ENCODE measurements at places on chromosomes 11 and 22. TPM values are rescaled to one million over a fixed set of nuclear protein-coding genes. Genes with fewer than 3 reads are reported as not detected.

DNA sequence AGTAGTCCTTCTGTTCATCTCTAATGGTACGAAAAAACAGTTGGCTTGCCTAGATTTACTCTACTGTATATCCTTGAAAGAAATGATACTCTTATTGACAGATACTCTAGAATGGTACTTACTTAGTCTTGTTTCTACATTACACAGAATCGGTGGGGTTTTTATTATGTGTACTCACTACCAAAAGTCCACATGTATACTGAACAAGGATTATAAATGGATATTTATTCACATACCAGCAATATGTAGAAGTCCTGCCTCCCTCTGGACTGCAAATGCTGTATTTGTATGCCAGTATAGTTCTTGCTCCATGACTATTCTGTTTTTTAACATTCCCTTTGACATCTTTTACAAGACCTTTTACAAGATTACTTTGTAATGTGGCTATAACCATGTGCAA lies 13.9 kb downstream of the PCF11 start:
- peak overlapping the region; percentile 38 for H3K4me3 ChIP-seq
- H3K27ac ChIP-seq, result no peak overlapping the region
- H3K27me3 ChIP-seq, result no peaks in the 10 kb centered on the region
- H3K36me3 ChIP-seq, result peaks cover 51% of the 10 kb centered on the region
- peaks cover 77% of the 10 kb centered on the region for H3K4me1 ChIP-seq
- no peak for DNase-seq

- peaks cover 23% of the 10 kb centered on the region for H3K4me1 ChIP-seq
- no peak overlapping the region for H3K27ac ChIP-seq
- peaks cover 3% of the 10 kb centered on the region for H3K36me3 ChIP-seq
- H3K4me3 ChIP-seq, result no peak overlapping the region
Observed at GRCh38 chr22:41478891-41479521, 10.1 kb downstream of the ACO2 start.

DNA sequence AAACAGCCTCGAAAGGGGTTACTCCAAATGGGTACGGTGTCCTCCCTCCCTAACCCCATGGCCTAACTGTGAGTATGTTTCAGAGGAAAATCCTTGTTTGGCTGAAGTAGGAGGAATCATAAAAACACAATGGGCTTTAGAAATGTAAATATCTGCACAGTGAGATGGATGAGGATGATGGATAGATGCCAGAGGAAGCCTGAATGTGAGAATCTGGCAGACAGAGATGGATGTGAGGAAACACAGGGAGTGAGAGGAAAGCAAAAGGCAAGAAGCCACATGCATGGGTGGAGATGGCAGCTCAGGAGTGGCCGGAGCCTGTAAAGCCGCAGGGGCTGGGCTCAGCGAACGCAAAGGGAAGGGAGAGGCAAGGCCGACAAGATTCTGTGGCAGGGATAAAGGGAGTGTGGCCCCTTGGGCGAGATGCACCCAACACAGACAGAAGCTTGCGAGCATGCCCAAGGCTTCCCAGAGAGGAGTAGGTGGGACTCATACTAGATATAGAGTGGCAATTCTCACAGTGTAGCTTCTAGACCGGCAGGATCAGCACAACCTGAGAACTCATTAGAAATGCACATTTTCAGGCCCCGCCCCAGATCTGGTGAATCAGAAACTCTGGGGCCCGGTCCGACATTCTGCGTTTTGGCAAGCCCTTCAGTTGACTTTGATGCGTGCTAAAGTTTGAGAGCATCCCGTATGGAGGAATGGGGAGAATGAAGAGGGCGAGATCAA lies 237.3 kb upstream of the CADM1 start:
- H3K36me3 ChIP-seq, result no peaks in the 10 kb centered on the region
- H3K4me3 ChIP-seq, result no peak overlapping the region
- no peak overlapping the region for H3K27ac ChIP-seq
- no peaks in the 10 kb centered on the region for H3K4me1 ChIP-seq
- no peak for DNase-seq

DNA sequence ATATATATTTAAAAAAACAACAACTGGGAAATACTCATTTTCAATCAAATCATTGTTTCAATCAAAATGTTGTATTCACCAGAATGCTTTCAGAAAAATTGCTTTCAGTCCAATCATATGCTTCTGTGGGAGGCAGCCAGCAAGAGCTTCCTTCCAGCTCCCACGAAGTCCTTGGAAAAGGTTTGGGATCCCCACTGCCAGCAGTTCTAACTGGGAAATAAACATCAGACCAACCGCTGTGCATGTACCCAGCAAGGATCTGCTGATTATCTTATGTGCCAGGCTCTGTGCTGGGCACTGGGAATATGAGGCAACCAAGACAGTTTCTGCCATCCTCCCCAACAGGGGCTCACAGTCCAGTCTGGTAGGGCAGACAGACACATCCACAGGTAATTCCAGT lies 10.8 kb downstream of the RPS13 start:
- H3K27ac ChIP-seq, result no peak overlapping the region
- H3K4me3 ChIP-seq, result no peak overlapping the region
- peaks cover 4% of the 10 kb centered on the region for H3K36me3 ChIP-seq
- no peaks in the 10 kb centered on the region for H3K4me1 ChIP-seq

DNA sequence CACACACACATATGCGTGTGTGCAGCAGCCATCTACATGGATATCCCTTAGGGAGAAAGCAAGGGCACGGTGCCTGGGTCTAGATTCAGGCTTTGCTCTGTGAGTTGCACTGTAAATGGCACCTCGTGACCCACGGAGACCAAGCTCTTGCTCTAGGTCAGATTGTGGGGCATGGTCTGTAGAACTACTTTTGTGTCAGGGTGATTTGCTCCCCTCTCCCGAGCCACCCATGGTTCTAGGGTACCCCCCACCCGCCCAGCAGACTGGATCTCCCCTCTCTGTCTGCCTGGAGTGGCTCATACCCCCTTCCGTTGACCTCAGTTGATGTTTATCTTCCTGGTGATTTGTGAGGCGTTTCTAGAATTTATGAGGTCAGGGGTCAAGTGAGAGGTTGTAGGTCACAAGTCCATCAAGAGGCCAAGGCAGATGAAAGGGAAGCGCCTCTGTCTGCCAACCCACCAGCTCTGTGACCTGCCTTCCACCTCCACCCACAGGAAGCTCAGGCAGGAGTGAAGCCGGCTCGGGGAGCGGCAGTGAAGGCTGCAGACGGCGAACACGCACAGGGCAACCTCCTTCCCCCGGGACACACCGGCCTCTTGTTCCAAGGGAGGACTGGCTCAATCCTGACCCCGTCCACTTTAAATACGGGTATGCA lies 76.2 kb upstream of the TTLL12 start:
- DNase-seq, result peak; percentile 47
- peak overlapping the region; percentile 72 for H3K27ac ChIP-seq
- peaks cover 18% of the 10 kb centered on the region for H3K4me1 ChIP-seq
- peak overlapping the region; percentile 49 for H3K4me3 ChIP-seq
- no peaks in the 10 kb centered on the region for H3K36me3 ChIP-seq
- no peaks in the 10 kb centered on the region for H3K27me3 ChIP-seq

DNA sequence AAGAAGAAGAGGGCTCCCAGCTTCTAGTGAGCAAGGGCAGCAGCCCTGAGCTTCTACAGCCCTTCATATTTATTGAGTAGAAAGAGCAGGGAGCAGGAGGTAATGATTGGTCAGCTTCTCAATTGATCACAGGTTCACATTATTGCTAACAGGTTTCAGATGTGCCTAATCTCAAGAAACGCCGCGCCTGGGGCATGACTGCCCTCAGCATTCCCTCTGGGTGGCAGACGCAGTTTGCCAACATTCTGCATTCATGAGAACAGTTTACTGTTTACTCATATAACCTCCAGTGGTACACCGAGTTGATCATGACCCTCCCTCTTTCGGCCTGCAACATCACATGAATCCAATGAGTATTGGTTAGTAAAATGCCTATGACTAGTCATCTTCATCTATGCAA lies 4.7 kb upstream of the ZNF74 start:
- H3K27ac ChIP-seq, result no peak overlapping the region
- H3K27me3 ChIP-seq, result no peaks in the 10 kb centered on the region

- no peaks in the 10 kb centered on the region for H3K4me1 ChIP-seq
- no peak overlapping the region for H3K27ac ChIP-seq
- no peaks in the 10 kb centered on the region for H3K36me3 ChIP-seq
Observed at GRCh38 chr11:37409124-37409523, 811.1 kb upstream of the RAG2 start.

DNA sequence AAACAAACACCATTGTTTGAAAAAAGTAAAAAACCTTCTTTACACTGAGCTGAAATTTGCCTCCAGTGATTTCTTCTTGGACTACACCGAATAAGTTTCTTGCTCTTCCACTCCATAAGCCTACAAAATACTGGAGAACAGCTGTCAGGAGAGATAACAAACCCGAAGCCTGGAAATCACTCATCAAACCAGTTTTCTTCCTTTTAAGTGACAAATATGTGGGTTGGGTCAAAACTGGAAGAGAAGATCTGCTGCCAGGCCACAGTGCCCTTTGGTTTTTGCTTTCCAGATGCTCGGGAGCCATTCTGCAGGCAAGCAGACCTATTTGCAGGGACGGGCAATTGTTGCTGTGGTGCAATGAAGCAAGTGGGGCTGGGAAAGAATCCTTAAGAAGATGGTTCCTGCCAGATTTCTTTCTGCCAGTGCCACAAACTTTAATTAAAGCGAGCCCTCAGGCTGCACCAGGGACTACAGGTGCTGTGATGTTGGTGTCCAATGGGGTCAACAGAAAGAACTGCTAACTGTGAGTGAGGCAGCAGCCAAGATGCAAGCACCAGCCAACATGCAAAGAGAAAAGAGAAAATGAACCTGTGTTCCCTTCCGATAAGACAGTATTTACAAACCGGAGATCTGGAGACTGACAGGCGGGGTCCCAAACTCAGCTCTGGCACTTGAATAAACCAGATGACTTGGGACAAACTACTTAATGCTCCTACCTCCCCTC lies 44.8 kb upstream of the SMCO4 start:
- no peaks in the 10 kb centered on the region for H3K4me1 ChIP-seq
- H3K27ac ChIP-seq, result no peak overlapping the region
- H3K27me3 ChIP-seq, result peaks cover 6% of the 10 kb centered on the region

DNA sequence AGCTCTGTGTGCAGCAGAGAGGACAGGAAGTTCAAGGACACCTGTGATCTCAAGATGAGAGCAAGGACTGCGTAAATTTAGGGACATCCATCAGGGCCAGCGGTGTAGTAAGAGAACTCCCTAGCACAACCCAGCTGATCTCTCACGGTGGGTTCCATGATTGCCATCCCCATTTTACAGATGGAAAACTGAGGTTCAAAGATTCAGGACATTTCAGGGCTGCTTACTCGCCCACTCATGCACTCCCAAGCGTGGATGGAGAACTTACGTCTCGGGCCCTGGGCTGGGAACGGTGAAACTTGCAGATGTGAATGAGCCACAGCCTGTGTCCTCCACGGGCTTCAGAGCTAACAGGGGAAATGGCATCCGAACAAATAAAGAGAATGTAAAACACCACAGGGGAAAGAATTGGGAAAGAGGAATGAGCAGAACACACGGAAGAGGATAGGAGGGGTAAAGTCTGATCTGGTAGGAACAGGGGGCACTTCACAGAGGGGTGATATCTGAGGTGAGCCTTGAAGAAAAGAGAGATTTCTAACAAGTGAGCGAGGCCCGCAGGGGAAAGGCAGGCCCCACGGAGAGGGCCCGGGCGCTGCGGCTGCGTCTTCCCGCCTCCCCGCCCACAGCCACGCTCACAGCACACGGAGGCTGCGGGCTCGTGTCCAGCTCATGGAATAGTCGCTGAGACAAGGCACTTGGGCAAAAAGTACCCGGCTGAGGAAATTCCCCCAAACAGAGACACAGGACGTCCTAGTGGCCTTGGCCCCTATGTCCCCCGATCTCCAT lies 55.9 kb downstream of the RPUSD4 start:
- H3K27me3 ChIP-seq, result no peaks in the 10 kb centered on the region
- H3K4me3 ChIP-seq, result no peak overlapping the region
- H3K4me1 ChIP-seq, result no peaks in the 10 kb centered on the region
- H3K27ac ChIP-seq, result no peak overlapping the region
- no peak for DNase-seq

DNA sequence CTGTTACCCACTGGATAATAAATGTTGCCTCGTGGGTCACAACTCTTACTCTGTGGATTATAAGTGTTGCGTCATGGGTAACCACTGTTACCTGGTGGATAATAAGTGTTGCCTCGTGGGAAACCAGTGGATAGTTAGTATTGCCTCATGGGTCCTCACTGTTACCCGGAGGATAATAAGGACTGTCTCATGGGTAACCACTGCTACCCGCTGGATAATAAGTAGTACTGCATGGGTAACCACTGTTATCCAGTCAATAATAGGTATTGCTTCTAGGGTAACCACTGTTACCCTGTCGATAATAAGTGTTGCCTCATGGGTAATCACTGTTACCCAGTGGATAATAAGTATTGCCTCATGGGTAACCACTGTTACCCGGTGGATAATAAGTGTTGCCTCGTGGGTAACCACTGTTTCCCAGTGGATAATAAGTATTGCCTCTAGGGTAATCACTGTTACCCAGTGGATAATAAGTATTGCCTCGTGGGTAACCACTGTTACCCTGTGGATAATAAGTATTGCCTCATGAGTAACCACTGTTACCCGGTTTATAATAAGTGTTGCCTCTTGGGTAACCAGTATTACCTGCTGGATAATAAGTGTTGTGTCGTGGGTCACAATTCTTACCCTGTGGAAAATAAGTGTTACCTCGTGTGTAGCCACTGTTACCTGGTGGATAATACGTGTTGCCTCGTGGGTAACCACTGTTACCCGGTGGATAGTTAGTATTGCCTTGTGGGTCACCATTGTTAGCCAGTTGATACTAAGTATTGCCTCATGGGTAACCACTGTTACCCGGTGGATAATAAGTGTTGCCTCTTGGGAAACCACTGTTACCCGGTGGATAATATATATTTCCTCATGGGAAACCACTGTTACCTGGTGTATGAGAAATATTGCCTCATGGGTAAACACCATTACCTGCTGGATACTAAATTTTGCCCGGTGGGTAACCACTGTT lies 15.7 kb upstream of the NXPE4 start:
- no peaks in the 10 kb centered on the region for H3K27me3 ChIP-seq
- H3K4me1 ChIP-seq, result no peaks in the 10 kb centered on the region
- DNase-seq, result no peak
- H3K27ac ChIP-seq, result no peak overlapping the region

GRCh38 chr11:71935338-71935925 lies 6.6 kb downstream of the RNF121 start:
- no peak overlapping the region for H3K4me3 ChIP-seq
- peaks cover 8% of the 10 kb centered on the region for H3K36me3 ChIP-seq
- no peak overlapping the region for H3K27ac ChIP-seq
- H3K4me1 ChIP-seq, result peaks cover 45% of the 10 kb centered on the region

Gene NXPE1
- not detected for total RNA-seq

Gene KREMEN1
- total RNA-seq, result 0.35 TPM

Gene MPEG1
- not detected for total RNA-seq

Gene KBTBD3
- 6.6 TPM for total RNA-seq

Gene SLC22A8
- not detected for total RNA-seq

Gene CCDC88B
- total RNA-seq, result 53.2 TPM

Gene AHNAK
- total RNA-seq, result 9.4 TPM
